ENCODE measurements at places on chromosomes 3 and 15.

- no peak for DNase-seq
These were observed 40.4 kb upstream of the PXYLP1 start for GRCh38 chr3:141191097-141191749.

- no peak for DNase-seq
These were observed 205.6 kb downstream of the FEZF2 start for GRCh38 chr3:62167566-62168262.

GRCh38 chr15:78244101-78244500 is 9.7 kb upstream of the ACSBG1 start:
- no peak for DNase-seq

DNA sequence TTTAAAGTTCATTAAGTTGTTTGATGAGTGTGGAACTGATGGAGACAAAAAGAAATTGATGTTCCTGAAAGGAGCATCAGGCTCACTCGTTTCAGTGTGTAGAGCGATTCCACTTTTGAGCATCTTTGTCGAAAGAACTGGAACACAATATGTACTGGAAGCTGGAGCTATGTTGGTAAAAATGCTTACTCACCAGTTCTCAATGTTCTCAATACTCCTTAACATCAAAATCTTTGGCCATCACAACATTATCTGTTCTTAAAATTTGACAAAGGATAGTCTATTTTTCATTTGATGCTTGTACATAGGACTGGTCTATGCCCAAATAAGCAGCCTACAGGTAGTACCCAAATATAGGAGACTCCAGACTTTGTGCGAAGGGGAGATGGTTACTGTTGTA is 18.7 kb downstream of the RYR3 start:
- DNase-seq = no peak

DNA sequence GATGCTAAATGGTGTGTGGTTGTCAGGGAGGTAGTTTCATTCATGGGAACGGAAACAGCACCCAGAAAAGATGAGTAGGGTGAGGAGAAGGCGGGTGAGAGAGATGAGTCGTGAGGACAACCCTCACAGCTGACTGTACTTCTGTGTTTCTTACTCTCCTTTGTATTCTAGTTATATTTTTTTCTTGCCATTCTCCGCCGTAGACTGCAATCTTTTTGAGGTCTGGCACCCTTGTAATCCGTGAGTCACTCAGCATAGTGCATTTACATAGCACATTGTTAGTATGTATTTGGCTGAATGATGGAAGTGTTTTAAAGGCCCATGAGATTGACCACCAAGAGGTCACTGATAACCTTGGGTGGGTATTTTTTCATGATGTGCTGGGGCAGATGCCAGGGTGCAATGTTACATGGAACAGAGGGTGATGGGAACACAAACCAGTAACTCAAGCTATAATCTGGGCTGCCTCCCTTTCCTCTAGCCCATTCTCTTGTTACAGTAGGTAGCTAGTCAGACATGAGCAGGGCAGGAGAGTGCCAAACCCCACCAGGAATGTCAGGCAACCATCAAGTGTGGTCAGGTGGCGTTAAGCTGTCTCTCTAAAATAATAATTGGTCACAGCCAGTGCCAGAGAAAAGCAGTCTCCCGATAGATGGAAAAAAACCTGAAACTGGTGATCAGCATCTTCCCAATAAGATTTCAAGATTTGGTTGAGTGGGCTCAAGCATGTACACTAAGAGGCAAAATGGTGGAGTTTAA is 18.8 kb upstream of the DGKG start:
- DNase-seq = no peak

- no peak for DNase-seq
These were observed 109.2 kb downstream of the TMEM266 start for GRCh38 chr15:76169018-76169417.

GRCh38 chr15:46753946-46754345 is 963.4 kb upstream of the SEMA6D start:
- DNase-seq = no peak

GRCh38 chr3:50585919-50586762 is 16.8 kb downstream of the HEMK1 start:
- DNase-seq = no peak
